DMS 273 treated with DMSO at 0.1 percent for 48 hours (cell line): ENCODE measurements at places on chromosomes 16 and 17.

- DNase-seq = no peak
These were observed 63.6 kb downstream of the ASIC2 start for GRCh38 chr17:33229499-33229898.

- no peak for DNase-seq
These were observed 113.7 kb upstream of the DHX40 start for GRCh38 chr17:59451706-59452105.

- no peak for DNase-seq
These were observed 562 bp downstream of the PPL start for GRCh38 chr16:4936181-4936990.

- DNase-seq = no peak
These were observed 1.7 kb downstream of the METRNL start for GRCh38 chr17:83080858-83081683.

DNA sequence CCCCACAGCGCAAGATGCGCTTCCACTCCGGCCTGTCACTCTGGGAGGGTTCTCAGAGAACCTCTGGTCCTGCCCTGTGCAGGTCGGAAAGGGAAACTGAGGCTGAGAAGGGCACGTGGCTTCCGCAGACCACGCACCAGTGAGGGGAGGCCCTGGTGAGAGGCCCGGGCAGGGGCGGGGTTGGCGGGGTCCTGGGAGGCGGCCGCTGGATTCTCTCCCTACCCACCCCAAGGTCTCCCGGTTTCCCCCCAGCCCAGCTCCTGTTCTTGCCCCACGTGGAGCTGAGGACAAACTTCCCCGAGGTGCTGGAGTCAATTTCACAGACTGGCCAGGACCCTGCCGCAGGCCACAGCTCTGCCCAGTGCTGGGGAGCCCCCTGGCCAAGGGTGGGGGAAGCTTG is 11.5 kb downstream of the CCL17 start:
- no peak for DNase-seq

DNA sequence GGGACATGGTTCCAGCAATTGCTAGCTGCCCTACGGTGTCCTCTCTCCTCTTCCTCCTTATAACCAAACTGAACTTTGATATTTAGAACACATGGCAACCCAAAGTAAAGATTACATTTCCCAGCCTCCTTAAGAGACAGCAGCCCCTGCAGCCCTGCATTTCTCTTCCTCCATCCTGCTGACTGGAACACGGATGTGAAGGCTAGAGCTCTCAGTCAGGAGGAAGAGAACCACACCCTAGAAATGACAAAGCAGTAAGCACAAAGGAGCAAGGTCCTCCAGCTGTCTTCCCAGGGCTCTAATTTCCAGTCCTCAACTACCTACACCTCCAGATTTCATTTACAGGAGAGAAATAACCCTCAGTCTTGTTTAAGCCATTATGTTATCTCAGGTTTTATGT is 10.9 kb downstream of the DYNC1LI2 start:
- no peak for DNase-seq

DNA sequence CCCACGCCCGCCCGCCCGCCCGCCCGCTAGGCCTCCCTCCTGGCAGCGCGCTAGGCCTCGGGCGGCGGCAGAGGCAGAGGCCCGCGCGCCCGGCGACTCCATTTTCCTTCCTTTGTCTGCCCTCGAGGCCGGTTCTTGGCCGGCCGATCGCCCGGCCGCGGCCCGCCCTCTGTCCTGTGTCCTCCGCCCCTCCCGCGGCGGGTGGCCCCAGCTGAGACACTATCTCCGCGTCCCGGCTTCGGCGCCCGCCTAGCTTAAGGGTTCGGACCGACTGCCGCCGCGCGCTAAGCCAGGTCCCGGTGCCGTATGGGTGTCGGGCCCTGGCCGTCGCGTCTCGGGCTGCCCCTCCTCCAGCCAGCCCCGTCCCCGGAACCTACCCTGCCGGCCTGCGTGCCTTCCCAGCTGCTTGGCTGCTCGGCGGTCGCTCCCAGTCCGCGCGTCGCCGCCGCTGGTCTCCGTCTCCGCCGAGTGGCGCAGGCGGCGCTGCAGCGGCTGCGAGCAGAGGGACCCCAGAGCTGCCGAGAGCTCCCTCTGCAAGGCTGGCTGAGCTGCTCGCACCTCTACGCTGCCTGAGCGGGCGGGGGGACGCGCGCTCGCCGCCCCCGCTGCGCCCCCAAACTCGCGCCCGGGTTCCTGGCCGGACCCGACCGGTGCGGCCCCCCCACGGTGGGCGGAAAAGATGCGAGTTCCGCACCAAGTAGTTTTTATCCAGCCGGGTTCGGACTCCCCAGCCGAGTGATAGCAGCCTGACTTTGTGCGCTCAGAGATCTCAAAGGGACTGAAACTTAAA is 787 bp downstream of the CTCF start:
- DNase-seq = no peak

GRCh38 chr17:48997827-48998586 is 822 bp downstream of the IGF2BP1 start:
- no peak for DNase-seq

GRCh38 chr17:75685499-75685898 is 18.4 kb downstream of the SAP30BP start:
- no peak for DNase-seq
